Sigmoid colon (tissue), 7 donors: ENCODE measurements at places on chromosomes 5 and 9. TPM values are rescaled to one million over a fixed set of nuclear protein-coding genes. Genes with fewer than 3 reads are reported as not detected.

TAF1L gene
- total RNA-seq: not detected

LEAP2 gene
- 0.54 TPM for total RNA-seq

GRCh38 chr9:17829812-17830385 lies 251.0 kb downstream of the SH3GL2 start:
- DNase-seq: no peak

MYOZ3 gene
- not detected for total RNA-seq

DNA sequence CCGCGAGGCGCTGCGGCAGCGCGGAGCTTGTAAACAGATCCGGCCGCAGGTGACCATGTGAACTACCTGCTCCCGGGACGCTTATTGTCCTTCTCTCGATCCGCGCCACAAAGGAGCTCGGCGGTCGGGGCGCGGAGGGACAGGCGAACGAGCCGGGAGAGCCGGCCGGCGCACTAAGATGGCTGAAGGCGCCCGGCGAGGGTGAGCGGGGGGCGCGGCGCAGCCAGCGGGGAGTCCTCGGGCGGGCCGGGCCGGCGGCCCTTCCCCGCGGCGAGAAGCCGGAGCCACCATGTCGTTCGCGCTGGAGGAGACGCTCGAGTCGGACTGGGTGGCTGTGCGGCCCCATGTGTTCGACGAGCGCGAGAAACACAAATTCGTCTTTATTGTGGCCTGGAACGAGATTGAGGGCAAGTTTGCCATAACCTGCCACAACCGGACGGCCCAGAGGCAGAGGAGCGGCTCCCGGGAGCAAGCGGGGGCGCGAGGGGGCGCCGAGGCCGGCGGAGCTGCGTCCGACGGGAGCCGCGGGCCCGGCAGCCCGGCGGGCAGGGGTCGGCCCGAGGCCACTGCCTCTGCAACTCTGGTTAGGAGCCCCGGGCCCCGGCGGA lies 535 bp downstream of the JMY start:
- peak; percentile 67 for DNase-seq

DNA sequence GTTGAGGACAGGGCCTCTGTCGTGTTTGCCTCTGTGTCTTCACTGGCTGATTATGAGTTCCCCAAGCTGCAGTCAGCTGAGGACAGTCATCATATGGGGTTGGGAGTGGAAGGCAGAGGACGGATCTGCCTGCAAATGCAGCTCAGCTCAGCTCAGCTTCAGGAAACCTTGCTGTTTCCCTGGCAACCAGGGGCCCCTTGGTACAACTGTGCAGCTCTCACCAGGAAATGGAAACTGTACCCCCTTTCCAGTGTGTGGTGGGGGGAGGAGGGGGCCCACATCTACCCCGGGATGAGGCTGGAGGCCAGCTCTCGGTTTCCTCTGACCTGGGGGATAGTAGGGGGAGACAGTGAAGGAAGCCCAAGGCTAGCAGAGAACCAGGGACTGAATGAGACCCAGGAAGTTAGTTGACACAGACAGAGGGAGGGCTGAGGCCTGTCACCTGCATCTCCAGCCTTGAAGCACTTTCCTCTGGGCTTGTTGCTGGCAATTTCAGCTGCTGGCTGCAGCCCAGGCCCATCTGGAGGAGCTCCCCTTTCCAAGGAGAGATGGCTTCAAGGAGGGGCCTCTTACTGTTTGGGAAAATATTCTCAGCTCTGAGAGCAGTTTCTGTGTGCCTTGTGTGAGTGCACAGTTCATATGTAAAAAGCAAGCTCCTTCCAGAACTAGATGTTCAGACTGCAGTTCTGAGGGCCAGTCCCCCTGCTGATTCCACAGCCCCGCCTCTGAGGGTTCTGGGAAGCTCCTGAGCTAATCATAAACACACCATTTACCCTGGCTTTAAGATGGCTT lies 6.9 kb downstream of the ANXA6 start:
- peak; percentile 89 for DNase-seq

PLK2 gene
- total RNA-seq: 46.3 TPM

ESM1 gene
- total RNA-seq: not detected

DNA sequence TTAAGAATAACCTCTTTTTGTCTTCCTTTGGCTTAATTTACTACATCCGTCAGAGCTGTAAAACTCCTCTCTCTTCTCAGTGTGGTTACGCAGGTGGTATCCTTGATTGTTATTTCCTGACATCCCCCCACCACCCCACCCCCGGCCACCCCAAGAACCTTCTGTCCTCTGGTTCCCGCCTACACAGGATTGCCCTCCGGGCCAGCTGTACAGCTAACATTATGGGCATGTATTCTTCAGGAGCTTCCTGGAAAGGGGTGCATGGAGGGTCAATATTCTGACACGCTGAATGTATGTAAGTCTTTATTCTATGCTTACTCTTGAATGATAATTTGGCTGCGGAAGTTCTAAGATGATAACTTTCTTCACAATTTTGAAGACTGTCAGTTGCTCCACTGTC lies 13.0 kb upstream of the ANP32B start:
- no peak for DNase-seq
